ENCODE measurements at places on chromosomes 12 and 14.

- no peak for DNase-seq
Measured at GRCh38 chr14:89212386-89213235, 204.4 kb downstream of the FOXN3 start.

- no peak for DNase-seq
Measured at GRCh38 chr14:77579780-77580179, 36.7 kb downstream of the SPTLC2 start.

- DNase-seq = no peak
Measured at GRCh38 chr12:57751432-57751787, 700 bp downstream of the CDK4 start.

DNA sequence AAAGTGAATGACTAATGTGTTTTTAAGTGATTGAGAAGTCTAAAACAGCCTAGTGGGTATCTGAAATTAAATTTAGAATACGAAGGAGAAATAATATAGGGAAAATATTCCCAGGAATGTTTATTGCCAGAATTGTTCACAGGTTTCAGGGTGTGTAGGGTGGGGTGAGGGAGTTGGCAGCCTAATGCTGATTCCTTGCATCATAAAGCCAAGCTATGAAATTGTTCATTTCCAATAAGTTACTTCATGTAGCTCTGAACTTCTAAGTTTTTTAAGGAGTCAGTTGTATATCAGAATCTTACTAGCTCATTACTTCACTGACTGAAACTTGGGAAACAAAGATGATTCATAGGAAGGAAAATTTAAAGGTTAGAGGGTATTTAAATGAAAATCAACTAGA lies 56.4 kb downstream of the RAB35 start:
- DNase-seq = no peak
